ENCODE measurements at places on chromosomes 5 and 9.

- DNase-seq: no peak
Observed at GRCh38 chr5:52849544-52849943, 61.8 kb downstream of the ITGA1 start.

- DNase-seq: no peak
Observed at GRCh38 chr5:34626036-34626435, 30.1 kb upstream of the RAI14 start.

DNA sequence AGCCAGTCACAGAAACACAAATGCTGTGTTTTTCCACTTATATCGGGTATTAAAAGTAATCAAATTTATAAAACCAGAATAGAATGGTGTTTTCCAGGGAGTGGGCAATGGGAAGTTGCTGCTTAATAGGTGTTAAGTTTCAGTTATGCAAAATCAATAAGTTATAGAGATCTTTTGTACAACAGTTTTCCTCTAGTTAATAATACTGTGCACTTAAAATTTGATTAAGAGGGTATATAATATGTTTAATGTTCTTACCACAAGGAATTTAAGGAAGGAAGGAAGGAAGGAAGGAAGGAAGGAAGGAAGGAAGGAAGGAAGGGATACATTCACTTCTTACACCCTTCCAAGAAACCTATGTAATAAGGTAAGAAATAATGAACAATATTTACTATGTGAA lies 867.7 kb upstream of the CDH6 start:
- no peak for DNase-seq

DNA sequence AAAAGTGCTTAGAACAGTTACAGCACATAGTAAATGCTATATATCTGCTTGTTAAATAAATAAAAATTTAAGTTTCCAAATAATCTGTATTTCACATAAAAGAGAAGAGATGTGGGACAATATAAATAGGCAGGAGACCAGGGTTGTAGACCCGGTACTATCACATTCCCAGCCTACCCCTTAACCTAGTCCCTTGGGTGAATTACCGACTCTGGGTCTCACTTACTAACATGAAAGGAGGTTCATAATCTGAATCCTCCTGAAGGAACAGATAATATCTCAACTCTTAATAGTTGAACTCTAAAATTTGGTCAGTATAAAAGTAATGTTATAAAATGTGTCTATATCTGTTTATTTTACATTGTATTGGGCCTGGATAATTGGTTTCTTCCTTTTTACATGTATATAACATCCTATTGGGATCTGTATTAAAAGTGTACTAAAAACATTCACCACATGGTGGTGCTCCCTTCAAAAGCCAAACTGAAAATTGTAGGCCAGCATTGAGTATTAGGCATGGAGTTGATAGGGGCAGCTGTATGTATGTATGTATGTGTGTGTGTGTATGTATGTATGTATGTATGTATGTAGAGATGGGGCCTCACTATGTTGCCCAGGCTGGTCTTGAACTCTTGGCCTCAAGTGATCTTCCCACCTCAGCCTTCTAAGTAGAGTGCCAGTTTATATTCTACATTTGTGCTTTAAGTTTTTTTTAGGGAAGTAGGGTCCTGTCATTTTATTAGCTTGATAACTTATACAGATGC lies 64.2 kb upstream of the ABL1 start:
- no peak for DNase-seq

GRCh38 chr5:56637321-56637920 lies 177.9 kb upstream of the MAP3K1 start:
- no peak for DNase-seq

DNA sequence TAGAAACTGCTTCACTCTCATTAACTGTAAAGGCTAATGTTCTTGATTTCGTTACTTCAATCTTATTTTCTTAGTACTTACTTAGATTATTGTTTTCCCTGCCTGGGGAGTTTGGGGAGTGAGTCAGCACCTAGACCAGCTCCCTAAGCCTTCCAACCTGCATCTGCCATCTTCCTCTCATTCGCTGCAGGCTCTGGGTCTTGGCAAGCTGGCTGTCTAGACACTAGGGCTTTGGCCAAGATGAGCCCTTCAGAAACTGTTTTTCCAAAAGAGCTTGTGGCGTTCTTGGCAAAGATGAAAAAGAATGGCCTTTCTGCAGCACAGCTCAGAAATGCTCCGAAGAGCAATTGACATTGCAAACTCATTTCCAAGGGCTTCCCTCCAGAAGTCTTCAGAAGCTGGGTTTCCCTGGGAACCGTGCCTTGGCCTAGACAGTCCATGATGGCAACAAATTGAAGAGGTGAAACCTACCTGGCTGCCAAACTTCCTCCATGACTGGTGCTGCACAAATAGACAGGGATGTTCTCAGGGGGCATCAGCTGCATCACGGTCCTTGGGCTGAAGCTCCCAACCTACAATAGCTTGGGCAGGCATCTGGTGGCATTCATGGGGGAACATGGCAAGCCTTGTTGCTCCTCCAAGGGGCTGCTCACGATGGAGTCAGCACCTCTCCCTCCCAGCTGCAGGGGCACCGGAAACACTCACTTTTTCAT lies 76.6 kb downstream of the NSUN2 start:
- no peak for DNase-seq

- no peak for DNase-seq
Observed at GRCh38 chr9:117412841-117413240, 2.0 kb downstream of the ASTN2 start.

GRCh38 chr9:97969014-97969413 lies 14.1 kb upstream of the ANP32B start:
- no peak for DNase-seq

DNA sequence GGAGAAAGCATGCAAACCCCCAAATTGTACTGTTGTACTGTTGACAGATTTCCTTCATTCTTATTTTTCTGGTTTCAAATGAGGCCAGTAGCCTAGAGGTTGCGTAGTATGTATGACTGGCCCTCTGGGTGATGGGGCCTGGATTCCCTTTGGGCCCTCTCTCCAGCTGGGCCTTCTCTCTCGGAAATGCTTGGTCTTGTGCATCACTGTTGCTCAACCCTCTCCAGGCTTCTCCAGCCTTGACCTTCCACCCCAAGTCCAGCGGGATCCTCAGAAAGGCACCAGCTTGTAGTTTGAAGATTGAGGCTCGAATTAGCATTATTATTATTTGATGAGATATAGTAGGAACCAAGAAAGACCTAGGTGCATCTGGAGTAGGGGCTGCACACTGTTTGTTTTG lies 87.0 kb downstream of the ANGPTL2 start:
- DNase-seq: no peak

DNA sequence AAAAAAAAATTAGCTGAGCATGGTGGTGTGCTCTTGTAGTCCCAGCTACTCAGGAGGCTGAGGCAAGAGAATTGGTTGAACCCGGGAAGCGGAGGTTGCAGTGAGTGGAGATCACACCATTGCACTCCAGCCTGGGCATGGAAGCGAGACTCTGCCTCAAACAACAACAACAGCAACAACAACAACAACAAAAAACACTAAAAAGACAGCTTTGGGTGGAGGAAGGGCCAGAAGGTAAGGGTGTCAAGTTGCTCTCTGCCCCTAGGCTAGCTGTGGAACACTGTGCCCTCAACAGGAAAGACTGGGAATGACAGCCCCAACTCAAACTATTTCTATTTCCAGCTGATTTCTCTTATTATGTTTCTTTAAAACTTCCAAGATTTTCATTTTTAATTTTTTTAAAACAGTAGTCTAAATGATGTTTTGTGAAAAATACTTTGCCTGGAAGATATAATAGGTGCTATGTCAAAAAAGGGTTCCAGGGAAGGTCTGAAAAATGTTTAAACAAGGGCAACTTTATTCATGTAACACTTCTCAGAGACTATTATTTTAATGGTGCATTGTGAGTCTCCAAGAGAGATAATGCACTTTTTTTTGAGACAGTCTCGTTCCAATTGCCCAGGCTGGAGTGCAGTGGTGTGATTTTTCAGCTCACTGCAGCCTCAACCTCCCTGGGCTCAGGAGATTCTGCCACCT lies 29.9 kb downstream of the CLINT1 start:
- no peak for DNase-seq

DNA sequence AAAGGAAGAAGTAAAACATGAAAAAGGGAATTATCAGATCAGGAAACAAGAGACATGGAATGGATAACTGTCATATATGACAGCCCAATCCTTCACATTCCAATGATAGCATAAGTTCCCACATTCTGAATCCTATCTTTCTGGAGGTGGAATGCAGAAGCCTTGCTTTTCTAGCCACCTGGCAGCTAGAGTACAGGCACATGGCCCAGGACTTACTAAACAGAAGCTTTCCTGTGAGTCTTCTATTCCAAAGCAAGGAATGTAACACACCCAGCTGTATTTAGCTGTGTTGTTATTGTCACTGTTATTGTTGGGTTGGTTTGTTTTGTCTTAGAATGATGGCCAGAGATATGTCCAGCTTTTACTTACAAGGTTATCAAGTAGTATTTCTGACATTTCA lies 780.5 kb upstream of the ZNF608 start:
- no peak for DNase-seq

- DNase-seq: no peak
Observed at GRCh38 chr9:115152281-115152820, 34.4 kb upstream of the TNC start.

GRCh38 chr5:62138607-62139006 lies 167.4 kb upstream of the KIF2A start:
- DNase-seq: no peak

- no peak for DNase-seq
Observed at GRCh38 chr5:11760934-11761603, 143.2 kb downstream of the CTNND2 start.
